EH (cell line): ENCODE measurements at places on chromosomes 6 and 20.
A peak's percentile ranks its signal among the peaks of the same experiment; 100 is the strongest.

GRCh38 chr6:106159531-106159940, 73.4 kb downstream of the PRDM1 start:
- peak; percentile 98 for DNase-seq

GRCh38 chr6:41371992-41372831, 36.8 kb downstream of the NCR2 start:
- DNase-seq, result peak; percentile 41

DNA sequence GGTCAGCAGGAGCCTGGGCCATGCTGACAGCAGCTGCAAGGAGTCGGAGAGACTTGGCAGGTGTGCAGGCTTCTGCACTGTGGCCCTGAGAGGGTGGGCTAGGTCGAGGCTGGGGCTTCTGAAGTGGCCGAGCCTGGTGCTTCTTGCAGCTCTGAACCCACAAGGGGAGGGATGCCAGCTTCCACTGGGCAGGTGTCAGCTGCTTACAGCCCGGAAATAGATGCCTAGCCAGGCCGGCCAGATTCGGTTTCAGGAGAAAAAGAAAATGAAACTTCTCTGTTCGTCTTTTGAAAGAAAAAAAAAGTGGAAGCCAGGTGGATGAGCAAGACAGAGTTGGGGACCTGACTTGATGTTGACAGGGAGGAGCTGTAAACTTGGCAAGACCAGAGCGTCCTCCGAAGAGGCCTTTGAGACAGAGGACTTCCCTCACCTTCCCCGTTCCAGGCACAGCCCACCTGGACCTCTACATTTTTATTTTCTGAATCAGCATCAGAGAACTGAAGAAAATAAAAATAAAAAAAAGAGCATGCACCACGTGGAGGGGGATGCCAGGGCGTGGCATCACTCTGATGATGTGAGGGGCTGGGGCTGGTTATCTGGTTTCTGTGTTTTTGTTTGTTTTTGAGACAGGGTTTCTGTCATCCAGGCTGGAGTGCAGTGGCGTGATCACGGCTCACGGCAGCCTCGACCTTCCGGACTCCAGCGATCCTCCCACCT, at the start of gene ZBP1:
ZBP1 (minus strand) TSS at position 153 of the 717 bp plus-strand sequence; CDS start at position 22, 131 bp downstream.
- no peak for DNase-seq

- no peak for DNase-seq
Measured at GRCh38 chr6:43298565-43299337, 691 bp downstream of the SLC22A7 start.

DNA sequence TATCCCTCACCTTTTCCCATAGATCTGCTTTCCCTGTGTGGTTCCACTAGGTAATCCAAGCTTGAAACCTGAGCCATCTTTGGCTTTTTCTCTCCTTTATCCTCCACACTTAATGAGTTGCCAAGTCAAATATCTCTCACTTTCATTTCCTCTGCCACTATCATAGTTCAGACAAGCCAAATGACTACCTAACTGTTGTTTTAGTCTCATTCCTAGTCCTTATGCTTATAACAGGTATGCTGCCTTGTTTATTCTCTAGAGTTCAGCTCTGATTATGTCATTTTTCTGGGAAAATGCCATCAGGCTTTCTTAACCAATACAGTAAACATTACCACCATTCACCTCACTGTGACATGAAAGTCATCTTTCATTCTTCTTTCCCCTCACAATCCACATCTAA, 6.5 kb downstream of the EFHC1 start:
- no peak for DNase-seq

DNA sequence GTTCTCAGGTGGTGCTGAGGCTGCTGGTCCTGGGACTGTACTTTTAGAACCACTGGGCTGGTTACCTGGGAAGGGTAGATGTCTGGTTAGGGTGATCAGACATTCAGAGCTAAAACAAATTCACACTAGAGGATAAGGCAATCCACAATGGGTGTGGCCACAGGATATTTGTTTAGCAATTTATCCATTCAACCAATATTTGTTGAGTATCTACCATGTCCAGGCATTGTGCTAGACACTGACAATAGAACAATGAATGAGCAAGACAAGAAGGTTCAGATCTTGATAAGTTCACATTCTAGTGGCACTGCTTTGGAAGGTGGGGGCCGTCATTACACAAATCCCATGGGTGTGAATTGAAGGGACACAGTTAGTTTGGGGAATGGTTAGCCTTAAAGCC, 131.7 kb downstream of the BCAS1 start:
- no peak for DNase-seq

DNA sequence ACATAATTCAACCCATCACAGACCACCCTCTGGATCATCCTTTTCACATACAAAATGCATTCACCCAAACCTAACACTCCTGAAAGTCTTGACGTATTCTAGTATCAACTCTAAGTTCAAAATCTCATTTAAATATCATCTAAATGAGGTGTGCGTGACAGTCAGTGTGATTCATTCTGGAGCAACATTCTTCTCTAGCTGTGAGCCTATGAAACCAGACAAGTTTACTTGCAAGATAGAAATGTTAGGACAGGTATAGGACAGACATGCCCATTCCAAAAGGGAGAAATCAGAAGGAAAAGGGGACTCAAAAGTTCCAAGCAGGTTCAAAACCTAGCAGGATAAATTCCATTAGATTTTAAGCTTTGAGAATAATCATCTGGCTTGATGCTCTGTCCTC, 329.7 kb downstream of the CD83 start:
- no peak for DNase-seq

DNA sequence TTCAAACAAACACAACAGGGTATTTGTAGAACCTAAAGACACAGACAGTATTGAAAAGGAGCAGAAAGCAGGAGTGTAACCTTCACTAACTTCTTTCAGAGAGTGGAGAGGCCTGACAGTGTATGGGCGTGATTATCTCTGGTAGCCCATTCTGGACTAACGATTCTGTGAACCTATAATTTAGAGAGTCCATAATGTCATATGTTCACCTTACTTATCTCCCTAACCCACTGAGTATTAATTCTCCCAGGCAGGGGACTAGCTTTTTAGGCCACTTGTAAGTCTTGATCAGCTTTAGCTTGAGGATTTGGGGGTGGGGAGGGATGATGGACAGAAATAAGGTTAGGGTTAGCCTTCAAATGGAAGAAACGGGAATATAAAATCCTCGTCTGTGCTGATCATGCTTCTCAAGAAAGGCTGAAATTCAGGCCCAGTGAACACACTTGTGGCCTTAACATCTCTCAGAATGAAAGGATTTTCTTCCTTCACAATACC, 2.8 kb upstream of the PARD6B start:
- DNase-seq, result no peak

- no peak for DNase-seq
Measured at GRCh38 chr6:160259143-160259425, 463 bp upstream of the SLC22A2 start.

DNA sequence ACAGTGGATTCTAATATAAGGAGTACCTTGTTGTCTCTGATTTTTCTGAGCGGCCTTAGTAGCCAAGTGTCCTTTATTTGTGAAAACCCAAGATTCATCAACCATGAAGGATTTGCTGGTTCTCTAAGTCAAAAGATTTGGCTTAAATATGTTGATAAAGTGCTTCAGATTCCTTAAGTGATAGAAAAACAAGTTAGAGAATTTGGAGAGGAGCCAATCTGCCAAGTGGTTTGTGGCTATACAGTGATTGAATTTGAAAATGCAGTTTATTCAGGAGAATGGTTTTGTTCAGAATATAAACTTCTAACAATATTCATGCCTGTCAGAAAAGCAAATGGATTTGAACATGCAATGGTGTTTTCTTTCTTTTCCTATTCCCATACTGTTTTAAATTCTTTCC, 54.8 kb downstream of the CAP2 start:
- DNase-seq, result peak; percentile 79

DNA sequence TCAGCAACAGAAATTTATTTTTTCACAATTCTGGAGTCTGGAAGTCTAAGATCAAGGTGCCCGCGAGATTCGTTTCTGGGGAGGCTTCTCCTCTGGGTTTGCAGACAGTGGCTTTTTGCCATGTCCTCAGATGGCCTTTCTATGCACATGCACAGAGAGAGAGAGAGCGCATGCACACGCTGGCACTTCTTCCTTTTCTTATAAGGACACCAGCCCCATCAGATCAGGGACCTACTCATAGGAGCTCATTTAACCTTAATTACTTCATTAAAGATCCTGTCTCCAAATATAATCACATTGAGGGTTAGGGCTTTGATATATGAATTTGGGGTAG, 260.7 kb upstream of the PLCB4 start:
- peak; percentile 19 for DNase-seq
